ENCODE measurements at places on chromosomes 4 and X. TPM values are rescaled to one million over a fixed set of nuclear protein-coding genes. Genes with fewer than 3 reads are reported as not detected.

CT45A5 gene
- total RNA-seq = not detected

NDST3 gene
- 0.24 TPM for total RNA-seq

BGN gene
- 1.9 TPM for total RNA-seq

GC gene
- total RNA-seq = 0.21 TPM

FAM241A gene
- total RNA-seq = 1.7 TPM

TIGD4 gene
- 1.5 TPM for total RNA-seq

MAGEB2 gene
- total RNA-seq = not detected

MXRA5 gene
- 0.09 TPM for total RNA-seq

SPANXB1 gene
- not detected for total RNA-seq

CT55 gene
- total RNA-seq = not detected

ITM2A gene
- total RNA-seq = 14.7 TPM

MSANTD1 gene
- total RNA-seq = 1.4 TPM

WFS1 gene
- 29.0 TPM for total RNA-seq

REELD1 gene
- not detected for total RNA-seq

CCKAR gene
- total RNA-seq = 0.89 TPM

UGT2A3 gene
- not detected for total RNA-seq

NDUFC1 gene
- 91.6 TPM for total RNA-seq

HSD17B13 gene
- total RNA-seq = 0.18 TPM

RNF175 gene
- 1.3 TPM for total RNA-seq

ADGRG2 gene
- total RNA-seq = 1.6 TPM

MAGEA2 gene
- 0.14 TPM for total RNA-seq

SPRY1 gene
- total RNA-seq = 32.4 TPM

RHOXF1 gene
- total RNA-seq = 0.42 TPM

HSD17B11 gene
- 18.9 TPM for total RNA-seq

GPR119 gene
- total RNA-seq = not detected

SSX4B gene
- total RNA-seq = not detected

All from cardiac muscle cell (in vitro differentiated cells and primary cell).